ENCODE measurements at places on chromosomes 1 and 21.
A peak's percentile ranks its signal among the peaks of the same experiment; 100 is the strongest.

GRCh38 chr21:34009193-34009592, 64.2 kb upstream of the MRPS6 start:
- no peak for DNase-seq

DNA sequence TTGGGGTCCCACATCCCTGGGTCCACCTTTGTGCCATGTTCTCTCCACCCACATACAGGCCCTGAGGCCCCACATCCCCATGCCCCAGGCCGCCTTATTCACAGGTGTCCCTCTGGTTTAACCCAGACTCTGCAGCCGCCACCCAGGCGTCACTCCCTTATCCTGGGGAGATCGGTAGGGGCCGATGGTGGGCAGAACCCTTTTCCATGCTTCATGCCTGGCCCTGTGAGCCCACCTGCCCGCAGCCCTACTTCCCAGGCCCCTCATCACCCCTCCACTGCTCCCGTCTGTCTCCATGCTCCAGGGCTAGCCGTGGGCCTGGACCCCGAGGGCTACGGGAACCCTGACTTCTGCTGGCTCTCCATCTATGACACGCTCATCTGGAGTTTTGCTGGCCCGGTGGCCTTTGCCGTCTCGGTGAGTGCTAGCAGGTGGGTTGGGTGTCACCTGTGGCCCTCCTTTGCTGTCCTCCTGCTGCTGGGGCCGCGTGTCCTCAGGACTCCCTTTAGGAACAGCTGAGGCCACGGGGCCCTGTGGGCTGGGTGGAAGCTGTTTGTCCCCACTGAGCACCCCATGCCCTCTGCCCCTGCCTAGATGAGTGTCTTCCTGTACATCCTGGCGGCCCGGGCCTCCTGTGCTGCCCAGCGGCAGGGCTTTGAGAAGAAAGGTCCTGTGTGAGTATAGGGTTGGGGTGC, 12.2 kb downstream of the PSRC1 start:
- no peak for DNase-seq

DNA sequence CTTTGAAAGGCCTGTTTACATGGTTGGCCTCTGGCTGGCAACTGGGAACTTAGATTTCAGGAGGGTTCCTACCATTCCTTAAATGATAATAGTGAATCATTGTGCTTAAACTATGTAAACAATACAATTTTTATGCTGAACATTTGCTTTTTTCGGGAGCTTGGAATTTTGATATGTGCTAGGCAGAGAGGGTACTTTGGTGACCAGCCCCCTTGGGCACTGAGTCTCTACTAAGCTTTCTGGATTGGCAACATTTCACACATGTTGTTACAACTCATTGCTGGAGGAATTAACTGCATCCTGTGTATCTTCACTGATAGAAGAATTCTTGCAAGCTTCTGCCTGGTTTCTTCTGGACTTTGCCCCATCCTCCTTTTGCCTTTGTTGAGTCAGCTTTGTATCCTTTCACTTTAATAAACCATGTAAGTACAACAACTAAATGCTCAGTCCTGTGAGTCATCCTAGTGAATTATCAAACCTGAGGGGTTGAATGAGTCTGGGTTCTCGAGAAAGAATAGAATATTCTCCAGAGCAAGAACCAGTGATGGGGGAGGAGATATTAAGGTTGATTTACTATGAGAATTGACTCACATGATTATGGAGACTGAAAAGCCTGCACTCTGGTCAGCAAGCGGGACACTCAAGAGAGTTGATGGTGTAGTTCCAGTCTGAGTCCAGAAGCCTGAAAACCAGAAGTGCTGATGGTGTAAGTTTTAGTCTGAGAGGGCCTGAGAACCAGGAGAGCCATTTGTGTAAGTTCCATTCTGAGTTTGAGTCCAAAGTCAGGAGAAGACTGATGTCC, 3.1 kb upstream of the SLC16A4 start:
- no peak for DNase-seq

DNA sequence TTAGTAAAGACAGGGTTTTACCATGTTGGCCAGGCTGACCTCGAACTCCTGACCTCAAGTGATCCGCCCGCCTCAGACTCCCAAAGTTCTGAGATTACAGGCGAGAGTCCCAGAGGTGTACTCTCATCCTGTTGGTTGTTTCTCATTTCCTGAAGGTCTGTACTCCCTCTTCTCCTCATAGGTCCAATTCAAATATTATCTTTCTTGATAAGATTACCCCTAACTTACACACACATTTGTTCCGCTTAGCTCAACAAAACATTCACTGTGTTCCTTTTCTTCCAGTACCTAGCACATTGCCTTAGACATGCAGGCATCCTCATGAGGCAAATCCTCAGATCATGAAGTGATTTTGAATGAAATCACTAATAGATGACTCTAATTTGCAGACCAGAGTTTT, 72.4 kb upstream of the SSX2IP start:
- no peak for DNase-seq

- no peak for DNase-seq
Observed at GRCh38 chr21:21612466-21612865, 614.3 kb downstream of the NCAM2 start.

DNA sequence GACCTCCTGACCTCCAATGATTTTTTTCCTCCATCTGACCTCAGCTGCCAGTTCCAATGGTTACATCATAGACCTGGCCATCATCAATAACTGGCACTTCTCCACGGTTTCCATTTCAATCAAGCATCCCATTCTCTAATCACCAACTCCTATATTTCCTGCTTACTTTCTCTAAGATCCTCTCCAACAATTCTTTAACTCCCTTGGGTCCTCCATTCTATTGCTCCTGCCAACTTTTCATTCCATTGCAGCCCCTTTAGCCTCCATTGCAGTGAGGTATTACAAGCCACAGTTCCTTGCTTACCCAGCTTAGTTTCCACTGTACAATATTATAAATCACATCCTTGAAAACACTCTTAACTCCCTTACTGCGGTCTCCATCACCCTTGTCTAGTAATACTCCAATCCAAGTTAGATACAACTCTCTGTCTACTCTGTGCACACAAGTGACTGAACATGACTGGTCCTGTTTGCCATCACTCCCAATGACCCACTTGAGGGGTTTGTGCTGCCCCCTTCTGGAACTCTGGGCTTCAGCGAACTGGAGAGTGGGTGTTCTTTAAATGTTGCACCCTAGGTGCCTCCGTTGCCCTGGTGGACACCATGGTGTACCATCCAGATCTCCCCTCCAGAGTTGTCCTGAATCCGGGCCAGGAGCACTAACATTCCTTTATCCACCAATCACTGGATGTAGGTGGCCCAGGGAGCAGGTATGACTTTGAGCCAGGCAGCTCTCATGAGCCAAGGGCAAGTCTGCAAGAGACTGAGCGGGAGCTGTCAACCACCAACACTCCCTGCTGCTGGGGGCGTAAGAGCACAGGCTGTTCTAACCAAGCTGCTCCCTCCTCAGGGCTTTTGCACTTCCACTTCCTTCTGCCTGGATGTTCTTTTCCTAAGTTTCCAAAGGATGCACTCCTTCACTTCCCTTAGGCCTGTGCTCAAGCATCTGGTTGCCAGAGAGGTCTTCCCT, 3.7 kb upstream of the FNDC7 start:
- no peak for DNase-seq

DNA sequence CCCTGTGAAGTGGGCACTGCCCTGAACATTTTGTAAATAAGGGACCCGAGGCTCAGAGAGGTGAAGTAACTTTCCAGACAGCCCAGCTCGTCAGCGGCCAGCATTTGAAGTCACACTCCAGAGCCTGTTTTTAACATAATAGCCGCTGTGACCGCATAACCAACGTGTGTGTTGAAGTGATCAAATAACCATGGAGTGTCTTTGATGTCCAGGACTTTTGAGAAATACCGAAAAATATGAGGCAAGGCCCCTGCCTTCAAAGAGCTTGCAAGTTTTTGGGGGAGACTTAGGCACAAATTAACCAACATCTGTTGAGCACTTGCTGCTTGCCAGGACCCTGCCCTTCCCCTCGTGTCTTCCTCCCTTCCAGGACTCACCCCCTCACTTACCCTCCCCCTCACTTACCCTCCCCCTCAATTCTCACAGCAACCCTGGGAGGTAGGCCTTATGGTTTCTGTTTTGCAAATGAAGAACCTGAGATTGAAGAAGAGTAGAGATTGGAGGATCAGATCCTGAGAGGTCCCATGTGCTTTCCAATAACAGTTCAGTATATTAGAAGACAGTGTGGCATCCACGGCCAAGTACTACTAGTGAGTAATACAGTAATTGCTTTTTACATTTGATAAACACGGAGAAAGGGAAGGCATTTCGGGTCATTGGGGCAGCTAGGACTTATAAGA, 1.3 kb upstream of the SLC16A1 start:
- no peak for DNase-seq

DNA sequence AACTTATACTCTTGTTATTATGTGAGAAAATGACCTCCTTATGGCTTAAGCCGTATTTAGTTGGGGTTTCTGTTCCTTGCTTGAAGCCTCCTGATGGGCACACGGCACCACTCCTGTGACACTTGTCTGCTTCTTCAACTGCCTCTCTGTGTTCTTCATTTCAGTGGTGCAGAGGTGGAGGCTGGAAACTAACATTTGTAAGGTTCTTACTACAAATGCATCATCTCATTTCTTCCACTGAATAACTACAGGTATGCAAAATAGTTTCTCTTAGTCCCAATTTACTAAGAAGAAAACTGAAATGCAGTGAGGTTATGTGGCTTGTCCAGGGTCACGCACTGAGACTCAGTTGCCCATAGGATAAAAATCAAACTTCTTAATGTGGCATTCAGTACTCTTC, 23.6 kb upstream of the ZNF362 start:
- DNase-seq, result peak; percentile 9

DNA sequence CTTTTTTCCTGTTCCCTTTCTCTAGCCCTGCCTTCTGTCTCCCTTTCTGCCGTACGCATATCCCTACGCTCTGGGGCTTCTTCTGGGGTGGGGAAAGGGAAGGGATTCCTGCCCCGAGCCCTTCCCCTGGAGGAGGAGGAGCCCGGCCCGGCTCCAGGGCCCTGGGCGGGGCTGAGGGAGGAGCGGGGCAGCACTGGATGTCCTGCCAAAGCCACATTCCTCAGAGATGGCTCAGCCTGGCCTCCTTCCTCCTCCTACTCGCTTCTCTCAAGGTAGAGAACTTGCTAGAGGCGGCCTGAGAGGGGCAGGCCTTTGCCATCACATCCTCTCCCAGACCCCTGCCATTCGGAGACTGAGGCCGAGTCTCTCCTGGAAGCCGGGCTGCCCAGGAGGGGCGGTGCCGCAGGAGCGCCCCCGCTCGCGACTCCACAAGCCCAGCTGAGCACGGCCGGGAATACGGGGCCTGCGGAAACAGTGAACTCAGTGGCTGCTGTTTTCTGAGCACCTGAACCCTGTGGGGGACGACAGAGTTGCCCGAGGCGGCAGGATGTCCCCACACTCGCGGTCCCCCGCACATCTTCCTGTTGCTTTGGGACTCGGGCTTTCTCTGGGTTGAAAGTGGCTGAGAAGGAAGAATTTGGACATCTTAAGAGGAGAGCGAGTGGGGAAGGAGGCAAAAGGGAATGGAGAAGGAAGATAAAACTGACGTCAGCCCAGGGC, 12.2 kb downstream of the ADAMTSL4 start:
- peak; percentile 97 for DNase-seq

GRCh38 chr1:188364927-188365449, 1536.2 kb downstream of the PLA2G4A start:
- no peak for DNase-seq

- DNase-seq, result no peak
Observed at GRCh38 chr1:238458899-238459298, 568.2 kb upstream of the ZP4 start.

GRCh38 chr1:56220021-56220420, 359.3 kb downstream of the PLPP3 start:
- no peak for DNase-seq

DNA sequence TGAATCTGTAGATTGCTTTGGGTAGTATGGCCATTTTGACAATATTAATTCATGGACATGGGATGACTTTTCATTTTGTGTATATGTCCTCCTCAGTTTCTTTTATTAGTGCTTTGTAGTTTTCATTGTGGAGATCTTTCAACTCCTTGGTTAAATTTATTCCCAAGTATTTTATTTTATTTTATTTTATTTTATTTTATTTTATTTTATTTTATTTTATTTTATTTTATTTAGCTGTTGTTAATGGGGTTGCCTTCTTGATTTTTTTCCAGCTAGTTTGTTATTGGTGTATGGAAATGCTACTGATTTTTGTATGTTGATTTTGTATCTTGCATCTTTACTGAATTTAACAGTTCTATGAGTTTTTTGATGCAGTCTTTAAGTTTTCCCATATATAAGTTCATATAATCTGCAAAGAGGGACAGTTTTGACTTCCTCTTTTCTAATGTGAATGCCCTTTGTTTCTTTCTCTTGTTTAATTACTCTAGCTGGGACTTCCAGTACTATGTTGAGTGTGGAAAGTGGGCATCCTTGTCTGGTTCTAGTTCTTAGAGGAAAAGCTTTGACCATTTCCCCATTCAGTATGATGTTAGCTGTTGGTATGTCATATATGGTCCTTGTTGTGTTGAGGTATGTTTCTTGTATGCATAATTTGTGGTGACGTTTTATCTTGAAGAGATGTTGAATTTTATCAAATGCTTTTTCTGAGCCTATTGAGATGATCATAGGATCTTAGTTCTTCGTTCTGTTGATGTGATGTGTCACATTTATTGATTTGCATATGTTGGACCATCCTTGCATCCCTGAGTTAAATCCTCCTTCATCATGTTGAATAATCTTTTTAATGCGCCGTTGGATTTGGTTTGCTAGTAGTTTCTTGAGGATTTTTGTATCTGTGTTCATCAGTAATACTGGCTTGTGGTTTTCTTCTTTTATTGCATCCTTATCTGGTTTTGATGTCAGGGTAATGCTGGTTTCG, 14.3 kb downstream of the CEPT1 start:
- DNase-seq, result no peak

- DNase-seq, result no peak
Observed at GRCh38 chr1:201764579-201764978, 64.4 kb upstream of the IPO9 start.

DNA sequence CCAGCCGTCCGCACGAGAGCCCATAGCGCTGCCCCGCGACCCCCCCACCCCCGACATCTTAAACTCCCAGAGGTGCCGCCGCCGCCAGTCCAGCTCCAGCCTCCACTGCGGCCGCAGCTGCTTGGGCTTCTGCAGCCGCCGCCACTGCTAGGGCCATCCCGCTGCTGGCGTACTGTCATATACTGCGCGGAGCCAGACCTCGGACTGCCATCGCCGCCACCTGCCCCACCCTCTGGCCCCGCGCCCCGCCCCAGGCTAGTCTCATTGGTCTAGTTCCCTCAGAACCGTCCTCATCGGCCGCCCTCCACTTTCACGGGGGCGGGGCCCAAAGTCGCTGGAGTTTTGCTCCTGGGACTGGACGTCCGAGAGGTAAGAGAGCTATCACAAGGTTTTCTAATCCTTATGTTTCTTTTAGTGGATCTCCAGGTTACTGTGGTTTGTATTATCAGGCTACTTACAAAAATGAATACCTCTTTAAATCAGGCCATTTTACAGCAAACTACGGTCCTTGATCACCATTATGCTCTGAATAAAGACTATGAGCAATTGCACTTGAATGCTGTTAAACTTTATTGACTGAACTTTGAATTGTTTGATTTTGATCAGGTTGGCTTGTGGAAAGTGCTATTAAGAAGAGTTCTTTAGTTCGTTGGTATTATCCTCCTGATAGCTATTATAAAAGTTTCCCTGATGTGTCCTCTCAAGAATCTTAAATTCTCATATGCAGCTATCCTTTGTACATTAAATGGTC, 2.8 kb upstream of the CD1D start:
- DNase-seq, result peak; percentile 90

All from right atrium auricular region (tissue), 2 donors.